NCI-H1436 (cell line): ENCODE measurements at places on chromosomes 13 and 19.
A peak's percentile ranks its signal among the peaks of the same experiment; 100 is the strongest.

DNA sequence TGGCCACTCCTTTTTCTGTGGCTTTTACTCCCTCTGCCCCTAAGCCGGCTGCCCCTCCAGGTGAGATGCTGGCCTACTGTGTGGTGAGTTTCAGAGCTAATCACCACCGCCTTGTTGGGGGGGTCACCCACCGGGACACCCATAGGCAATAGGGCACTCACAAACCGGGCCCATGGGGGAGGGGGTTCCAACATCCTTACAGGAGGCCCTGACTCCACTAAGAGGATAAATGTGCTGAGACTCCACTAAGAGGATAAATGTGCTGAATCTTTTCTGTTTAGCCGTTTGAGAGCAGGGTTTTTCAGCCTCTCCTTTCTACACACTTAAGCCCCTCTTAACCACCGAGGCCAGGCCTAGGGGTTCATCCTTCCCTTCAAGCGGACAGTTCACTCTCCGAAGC is 73.7 kb downstream of the SLC15A1 start:
- DNase-seq: no peak

DNA sequence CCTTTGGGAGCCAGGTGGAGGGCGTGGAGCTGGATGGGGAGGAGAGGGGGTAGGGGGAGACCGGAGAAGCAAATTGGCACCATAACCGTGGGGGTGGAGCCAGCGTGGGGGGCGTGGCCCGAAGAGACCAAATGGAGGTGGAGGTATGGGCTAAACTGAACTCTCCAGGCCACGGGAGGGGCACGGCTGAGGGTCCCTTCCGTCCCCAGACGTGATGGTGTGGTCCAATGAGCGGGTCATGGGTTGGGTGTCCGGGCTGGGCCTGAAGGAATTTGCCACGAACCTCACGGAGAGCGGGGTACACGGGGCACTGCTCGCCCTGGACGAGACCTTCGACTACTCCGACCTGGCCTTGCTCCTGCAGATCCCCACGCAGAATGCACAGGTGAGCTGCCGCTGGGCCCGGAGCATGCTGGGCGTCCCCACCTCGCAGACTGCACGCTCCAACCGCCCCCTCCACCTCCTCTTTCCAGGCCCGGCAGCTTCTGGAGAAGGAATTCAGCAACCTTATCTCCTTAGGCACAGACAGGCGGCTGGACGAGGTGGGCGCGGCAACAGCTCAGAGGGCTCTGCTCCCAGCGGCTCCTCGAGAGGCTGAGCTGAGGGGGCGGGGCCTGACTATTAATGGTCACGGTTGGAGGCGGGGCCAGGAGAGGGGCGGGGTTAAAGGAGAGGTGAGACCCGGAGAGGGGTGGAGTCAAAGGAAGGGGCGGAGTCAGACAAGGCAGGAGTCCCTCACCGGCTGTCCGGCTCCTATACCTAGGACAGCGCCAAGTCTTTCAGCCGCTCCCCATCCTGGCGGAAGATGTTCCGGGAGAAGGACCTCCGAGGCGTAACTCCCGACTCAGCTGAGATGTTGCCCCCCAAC is 6.2 kb downstream of the HRC start:
- DNase-seq: peak; percentile 98

GRCh38 chr13:78102121-78102677 is 183.6 kb upstream of the EDNRB start:
- no peak for DNase-seq

GRCh38 chr13:35518337-35518946 is 42.0 kb upstream of the MAB21L1 start:
- no peak for DNase-seq

- no peak for DNase-seq
Measured at GRCh38 chr19:6048348-6048747, 62.0 kb downstream of the RFX2 start.

DNA sequence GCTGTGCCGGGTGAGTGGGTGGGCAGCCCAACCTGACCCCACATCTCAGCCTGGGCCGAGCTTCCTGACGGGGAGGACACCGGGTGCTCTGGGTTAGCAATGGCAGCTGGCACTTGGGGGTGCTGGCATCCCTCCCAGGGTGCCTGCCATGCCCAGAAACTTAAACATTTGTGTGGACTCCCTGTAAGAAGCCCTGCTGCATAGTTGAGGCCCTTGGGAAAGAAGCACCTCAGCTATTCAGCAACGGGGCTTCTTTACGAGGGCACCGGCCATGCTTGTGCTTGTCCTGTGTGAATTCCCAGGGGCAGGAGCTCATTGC is 33.8 kb upstream of the MEDAG start:
- no peak for DNase-seq

- no peak for DNase-seq
Measured at GRCh38 chr19:15075806-15076205, 6.2 kb upstream of the OR1I1 start.

GRCh38 chr19:1961000-1961883 is 20.3 kb downstream of the CSNK1G2 start:
- DNase-seq: no peak

DNA sequence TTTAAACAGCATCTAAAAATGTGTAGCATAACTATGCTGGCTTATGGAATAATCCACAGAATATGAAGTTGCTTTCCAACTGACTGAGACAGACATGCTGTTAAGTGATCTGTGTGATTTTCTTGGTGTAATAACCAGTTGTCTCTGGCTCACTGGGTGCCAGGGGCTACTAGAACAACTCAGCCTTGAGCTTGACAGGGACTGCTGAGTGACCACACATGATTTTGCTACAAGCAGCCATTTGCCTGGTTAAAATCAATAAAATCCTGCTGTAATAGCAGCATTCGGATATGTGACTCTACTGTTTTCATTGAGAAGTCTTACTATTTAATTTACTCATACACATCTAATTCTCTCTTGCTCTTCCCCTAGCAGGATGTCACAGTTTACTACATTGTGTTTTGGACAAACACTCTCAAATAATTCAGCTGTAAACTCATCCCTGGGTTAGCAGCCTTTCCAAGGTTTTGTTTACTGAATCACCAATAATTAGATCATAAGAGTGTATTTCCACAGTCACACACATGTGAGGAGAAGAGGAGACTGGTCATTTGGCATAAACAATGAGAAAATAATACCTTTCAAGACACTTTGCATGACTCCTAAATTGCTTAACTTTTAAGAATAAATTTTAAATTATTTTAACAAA is 426.2 kb downstream of the PCDH9 start:
- no peak for DNase-seq

- DNase-seq: no peak
Measured at GRCh38 chr19:1240925-1241324, 626 bp upstream of the ATP5F1D start.

GRCh38 chr19:45231891-45232290 is 13.3 kb downstream of the EXOC3L2 start:
- no peak for DNase-seq

DNA sequence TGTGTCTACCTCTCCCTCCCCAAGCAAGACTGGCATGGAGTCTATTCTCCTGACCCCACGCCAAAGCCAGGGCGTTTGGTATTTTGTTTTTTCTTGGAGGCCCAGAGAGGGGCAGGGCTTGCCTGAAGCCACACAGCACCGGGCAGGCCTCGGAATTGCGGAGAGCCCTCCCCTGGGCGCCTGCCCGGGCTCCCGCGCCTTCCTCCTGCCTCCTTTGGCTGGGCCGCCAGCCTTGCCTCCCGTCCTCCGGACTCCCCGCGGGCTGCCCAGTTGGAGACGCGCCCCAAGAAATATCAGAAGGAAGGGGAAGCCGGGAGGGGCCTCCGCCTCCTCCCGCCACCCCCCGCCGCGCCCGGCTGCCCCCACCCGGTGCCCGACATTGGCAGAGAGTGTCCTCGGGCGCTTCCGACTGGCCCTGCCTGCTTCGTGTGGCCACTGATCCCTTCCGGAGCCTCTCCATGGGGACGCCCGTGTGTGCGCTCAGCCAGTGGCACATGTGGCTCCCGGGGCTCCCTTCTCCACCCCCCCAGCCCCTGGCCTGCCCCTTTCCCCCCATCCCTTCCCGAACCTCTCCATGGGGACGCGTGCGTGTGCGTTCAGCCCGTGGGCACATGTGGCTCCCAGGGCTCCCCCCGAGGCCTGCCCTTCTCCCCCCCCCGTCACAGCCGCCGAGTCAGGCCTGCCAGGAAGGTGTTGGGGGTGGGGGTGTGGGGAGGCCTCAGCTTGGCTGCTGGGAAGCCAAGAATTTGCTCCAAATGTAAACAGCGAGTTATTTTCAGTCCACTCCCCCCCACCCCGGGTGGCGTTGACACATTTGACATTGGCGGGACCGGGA is 37.3 kb downstream of the NFIC start:
- no peak for DNase-seq

DNA sequence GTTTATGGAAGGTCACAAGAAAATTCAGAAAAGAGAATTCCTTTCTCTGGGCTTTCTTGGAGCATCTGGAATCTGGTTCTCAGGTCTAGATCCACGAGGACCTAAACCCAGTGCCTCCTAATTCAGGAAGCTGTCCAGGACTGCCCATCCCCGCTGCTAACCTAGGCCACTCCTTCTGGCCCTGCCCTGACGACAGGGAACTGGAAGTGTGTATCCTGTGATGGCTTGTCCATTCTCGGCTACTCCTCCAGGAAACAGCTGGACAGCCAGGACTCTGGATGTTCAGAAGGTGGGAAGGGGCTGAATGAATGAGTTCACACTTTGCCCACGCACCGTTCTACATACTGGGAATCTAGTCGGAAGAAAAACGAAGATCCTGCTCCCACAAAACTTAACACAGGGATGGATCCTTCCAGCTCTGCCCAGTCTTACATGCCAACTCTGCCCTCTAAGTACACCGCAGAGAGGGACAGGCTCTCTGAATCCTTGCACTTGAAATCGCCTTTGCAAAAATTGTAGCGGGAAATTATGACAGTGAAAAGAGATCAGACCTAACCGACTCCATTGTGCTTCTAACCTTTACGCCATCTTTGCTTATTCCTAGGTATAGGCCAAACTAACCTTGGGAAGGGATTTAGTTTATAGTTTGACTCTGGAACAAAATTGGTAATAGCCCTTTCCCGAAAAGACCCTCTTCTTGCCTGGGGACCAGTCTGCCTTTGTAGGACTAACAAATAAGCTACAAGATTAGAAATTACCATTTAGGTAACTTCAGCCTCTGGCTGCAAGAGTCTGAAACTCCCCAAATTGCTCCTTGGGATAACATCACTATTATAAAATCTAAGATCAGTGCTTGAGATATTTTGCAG is 1.8 kb downstream of the LSM4 start:
- no peak for DNase-seq

DNA sequence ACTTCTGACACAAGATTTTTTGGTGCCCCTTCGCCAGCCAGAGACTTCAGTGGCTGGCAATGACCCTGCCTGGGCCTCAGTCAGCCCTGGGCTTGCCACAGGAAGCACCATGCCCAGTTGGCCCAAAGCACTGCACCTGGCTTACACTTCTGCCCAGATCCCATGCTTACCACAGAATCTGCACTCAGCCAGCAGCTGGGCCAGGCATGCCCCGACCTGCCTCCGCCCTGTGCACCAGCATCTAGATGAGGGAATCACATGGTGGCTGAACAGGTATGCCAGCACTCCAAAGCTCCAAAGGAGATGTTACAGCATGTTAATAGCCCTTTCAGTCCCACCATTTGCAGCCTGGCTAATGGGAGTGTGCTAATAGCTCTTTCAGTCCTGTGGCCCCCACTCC is 690.9 kb downstream of the SLITRK6 start:
- no peak for DNase-seq

DNA sequence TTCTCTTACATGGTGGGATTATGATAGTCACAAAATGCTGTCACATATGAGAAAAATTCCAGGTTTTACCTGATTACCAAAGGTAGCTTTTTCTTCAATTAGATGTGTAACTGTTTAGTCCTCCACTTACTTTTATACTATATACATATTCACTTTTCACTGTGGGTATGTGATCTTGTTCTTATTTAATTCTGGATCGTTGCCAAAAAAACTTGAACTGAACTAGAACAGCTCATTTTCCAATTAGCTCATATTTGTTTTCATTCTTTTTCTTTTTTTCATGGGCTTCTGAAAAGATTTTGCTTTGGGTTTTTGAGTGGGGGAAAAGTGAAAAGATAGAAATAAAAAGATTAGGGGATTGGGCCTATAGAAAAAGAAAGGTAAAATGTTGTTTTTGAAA is 291.9 kb downstream of the NDFIP2 start:
- no peak for DNase-seq

- no peak for DNase-seq
Measured at GRCh38 chr13:89968470-89968869, 1379.0 kb upstream of the MIR17HG start.

DNA sequence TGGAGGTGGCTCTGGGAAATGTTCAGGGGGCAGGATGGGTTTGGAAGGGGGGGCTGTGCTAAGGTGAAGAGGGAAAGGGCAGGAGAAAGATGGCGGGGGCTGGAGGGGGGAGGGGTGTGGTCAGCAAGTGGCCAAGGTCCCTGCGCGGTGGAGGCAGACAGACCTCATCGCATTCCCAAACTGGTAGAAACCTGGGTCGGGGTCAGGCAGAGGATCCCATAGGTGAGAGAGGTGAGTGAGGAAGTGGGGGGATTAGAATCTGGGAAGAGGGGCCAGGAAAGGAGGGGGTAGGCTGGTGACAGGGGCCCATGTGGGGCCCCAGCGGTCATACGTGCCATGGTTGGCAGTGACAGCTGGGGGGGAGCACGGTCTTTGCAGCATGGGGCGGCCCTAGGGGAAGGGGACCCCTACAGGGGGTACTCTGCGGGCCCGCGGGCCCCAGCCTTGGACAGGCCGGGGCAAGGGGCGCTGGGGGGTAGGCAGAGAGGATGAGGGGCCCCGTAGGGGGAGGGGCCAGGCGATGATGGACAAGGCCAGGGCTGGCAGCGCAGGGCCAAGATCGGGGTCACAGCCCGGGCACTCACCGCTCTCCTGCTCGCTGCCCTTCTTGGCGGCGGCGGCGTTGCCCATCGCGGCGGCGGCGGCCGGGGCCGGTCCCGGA is 514 bp downstream of the PRKACA start:
- no peak for DNase-seq

DNA sequence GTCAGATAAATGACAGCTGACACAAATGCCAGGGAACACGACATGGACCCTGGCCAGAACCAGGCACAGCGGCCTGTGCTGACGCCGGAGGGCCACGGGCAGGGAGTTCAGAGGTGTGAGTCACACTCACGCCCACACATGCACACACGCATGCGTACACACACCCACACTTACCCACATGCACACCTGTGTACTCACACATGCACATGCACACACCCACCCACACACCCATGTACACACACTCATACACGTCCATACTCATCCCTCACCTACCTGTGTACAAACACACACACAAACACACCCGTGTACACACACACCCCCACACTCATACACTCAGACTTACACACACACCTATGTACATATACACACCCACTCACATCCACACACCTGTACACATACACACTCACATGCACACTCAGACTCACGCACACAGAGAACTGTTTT is 40.4 kb downstream of the MLLT1 start:
- no peak for DNase-seq

DNA sequence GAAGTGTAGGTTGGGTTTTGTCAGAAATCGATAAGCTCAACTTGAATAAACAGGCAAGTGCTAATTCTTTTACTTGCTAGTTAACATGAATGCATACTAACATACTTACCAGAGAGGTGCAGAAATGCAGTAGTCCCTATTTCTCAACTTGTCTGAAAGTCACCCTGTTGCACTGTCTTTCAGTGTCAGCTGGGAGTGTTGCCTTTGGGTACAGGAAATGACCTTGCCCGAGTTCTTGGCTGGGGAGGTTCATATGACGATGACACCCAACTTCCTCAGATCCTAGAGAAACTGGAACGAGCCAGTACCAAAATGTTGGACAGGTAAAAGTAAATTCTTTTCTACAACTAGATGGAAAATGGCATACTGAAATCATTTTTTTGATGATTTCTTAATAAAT is 103.5 kb upstream of the AKAP11 start:
- no peak for DNase-seq
